ENCODE measurements at places on chromosomes 13 and 19.
A peak's percentile ranks its signal among the peaks of the same experiment; 100 is the strongest.

- no peak for DNase-seq
Measured at GRCh38 chr19:39596911-39597310, 5.4 kb upstream of the LGALS13 start.

DNA sequence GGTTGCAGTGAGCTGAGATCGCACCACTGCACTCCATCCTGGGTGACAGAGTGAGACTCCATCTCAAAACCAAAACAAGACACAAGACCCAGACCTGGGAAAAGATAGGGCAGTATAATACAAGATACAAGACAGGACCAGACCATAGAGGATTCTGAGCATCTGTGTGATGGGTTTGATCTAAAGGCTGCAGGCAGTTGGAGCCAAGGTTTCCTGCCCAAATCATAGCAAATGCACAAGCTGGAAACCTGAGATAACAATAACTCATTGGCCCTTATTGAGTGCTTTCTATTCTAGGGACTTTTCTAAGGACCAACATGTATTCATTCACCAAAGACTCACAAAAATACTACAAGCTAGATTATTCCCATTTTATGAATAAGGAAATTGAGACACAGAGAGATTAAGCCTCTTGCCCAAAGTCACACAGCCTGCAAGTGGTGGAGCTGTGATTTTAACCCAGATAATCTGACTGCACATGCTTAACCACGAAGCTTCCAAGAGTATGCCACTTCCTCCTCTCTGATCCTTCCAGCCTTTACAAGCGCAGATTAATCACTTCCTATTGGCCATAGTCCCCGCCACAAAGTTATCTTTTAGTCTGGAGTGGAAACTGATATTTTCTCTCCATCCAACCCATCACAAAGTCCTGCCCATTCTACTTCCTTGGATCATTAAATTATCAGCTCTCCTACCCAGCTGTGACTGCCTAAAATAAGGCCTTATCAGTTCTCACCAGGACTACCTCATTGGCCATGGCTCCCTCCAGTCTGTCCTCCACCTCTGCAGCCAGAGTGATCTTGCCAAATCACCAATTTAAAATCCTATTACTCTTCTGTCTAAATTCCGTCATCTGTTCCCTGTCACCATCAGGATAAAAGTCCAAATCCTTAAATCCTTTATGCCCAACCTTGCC lies 147.2 kb downstream of the FLT1 start:
- no peak for DNase-seq

DNA sequence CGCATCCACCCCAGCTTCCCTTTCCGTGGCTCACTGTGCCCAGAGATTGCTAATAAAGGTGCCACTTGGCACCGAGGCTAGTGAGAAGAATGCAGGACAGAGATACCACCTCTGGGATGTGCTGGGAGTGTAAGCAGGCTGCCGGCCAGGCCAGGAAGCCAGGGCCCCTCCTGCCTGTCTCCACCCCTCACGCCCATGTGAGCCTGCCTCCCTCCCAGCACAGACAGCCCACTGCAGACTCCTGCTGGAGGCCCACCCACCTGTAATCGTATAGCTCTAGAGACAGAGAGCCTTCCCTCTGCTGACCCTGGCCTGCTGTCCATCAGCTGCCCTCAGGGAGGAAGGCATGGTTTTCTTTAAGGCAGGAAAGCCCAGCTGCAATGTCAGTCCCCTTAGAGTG lies 13.9 kb downstream of the VSTM2B start:
- DNase-seq = no peak

DNA sequence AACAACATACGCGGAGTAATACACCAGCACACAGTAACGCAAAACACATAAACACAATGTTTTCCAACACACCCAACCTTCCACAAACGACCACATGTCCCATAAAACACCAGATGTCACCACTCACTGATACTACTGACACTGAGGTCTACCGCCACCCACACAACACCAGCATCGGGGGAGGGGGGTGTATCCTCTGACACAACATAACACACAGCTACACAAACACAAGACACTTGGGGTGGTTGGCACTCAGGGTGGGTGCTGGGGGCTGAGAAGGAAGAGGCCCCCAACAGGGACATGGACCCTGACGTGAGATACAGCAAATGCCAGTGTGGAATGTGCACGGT lies 1.5 kb upstream of the KCNN4 start:
- DNase-seq = no peak

GRCh38 chr13:76463314-76463713 lies 422.9 kb downstream of the KCTD12 start:
- DNase-seq = no peak

GRCh38 chr13:41981951-41982715 lies 21.2 kb upstream of the VWA8 start:
- DNase-seq = peak; percentile 3
